A549 treated with ZK216348 at 1 μM for 4 hours (cell line): ENCODE measurements at places on chromosomes 7 and 10. TPM values are rescaled to one million over a fixed set of nuclear protein-coding genes. Genes with fewer than 3 reads are reported as not detected.

Gene ATG9B
- 0.25 to 0.94 TPM (median 0.43 TPM) in 5 replicates for total RNA-seq

Gene MMD2
- total RNA-seq = not detected in 5 replicates

Gene GJC3
- not detected in 5 replicates for total RNA-seq

Gene AGMO
- total RNA-seq = 0.50 to 1.1 TPM (median 0.89 TPM) in 5 replicates

Gene PRR15
- total RNA-seq = 2.4 to 3.2 TPM (median 2.7 TPM) in 5 replicates

Gene LRRC72
- total RNA-seq = not detected in 5 replicates

Gene HOXA2
- 0.69 to 1.5 TPM (median 0.94 TPM) in 5 replicates for total RNA-seq

Gene HIF1AN
- 12.1 to 21.7 TPM (median 18.3 TPM) in 5 replicates for total RNA-seq

Gene INHBA
- 0.20 to 1.0 TPM (median 0.61 TPM) in 5 replicates for total RNA-seq

Gene CALHM1
- not detected in 5 replicates for total RNA-seq

Gene CALD1
- total RNA-seq = 70.3 to 126 TPM (median 113 TPM) in 5 replicates

Gene LRRC17
- total RNA-seq = not detected in 5 replicates

Gene COL28A1
- total RNA-seq = 0.45 to 0.94 TPM (median 0.72 TPM) in 5 replicates

Gene SCART1
- 0.07 to 0.31 TPM (median 0.21 TPM) in 5 replicates for total RNA-seq

Gene LMTK2
- 8.0 to 12.3 TPM (median 9.3 TPM) in 5 replicates for total RNA-seq

Gene PRSS37
- not detected in 5 replicates for total RNA-seq

Gene C10orf71
- total RNA-seq = not detected in 5 replicates

Gene MYH16
- total RNA-seq = 0.27 to 1.2 TPM (median 0.74 TPM) in 5 replicates

Gene PAX4
- total RNA-seq = not detected in 5 replicates

Gene RNF32
- total RNA-seq = 1.1 to 3.1 TPM (median 1.6 TPM) in 5 replicates

Gene CDH23
- 1.4 to 3.9 TPM (median 2.5 TPM) in 5 replicates for total RNA-seq

Gene FERD3L
- total RNA-seq = not detected in 5 replicates

Gene CABCOCO1
- 0.16 to 0.32 TPM (median 0.20 TPM) in 4 of 5 replicates, not detected in the other for total RNA-seq

Gene RSPH10B
- total RNA-seq = 0.12 to 0.24 TPM (median 0.15 TPM) in 3 of 5 replicates, not detected in the others

Gene INTS15
- total RNA-seq = 21.5 to 28.4 TPM (median 25.4 TPM) in 5 replicates

Gene NXPH1
- total RNA-seq = not detected in 5 replicates

Gene CPVL
- total RNA-seq = 0.20 to 0.86 TPM (median 0.41 TPM) in 4 of 5 replicates, not detected in the other

Gene TFPI2
- total RNA-seq = 200 to 249 TPM (median 224 TPM) in 5 replicates

Gene RNF148
- total RNA-seq = not detected in 5 replicates

Gene BRAF
- 4.2 to 8.0 TPM (median 5.3 TPM) in 5 replicates for total RNA-seq

Gene JCAD
- total RNA-seq = 9.8 to 12.4 TPM (median 10.2 TPM) in 5 replicates

Gene SAMD9
- 2.6 to 6.5 TPM (median 5.3 TPM) in 5 replicates for total RNA-seq

Gene IGF2BP3
- 19.2 to 34.3 TPM (median 24.8 TPM) in 5 replicates for total RNA-seq

Gene CDC14C
- total RNA-seq = not detected in 5 replicates

Gene SYT15
- 2.0 to 3.9 TPM (median 2.3 TPM) in 5 replicates for total RNA-seq

Gene ARHGEF35
- total RNA-seq = 0.15 to 0.51 TPM (median 0.33 TPM) in 5 replicates

Gene PPP1R17
- not detected in 5 replicates for total RNA-seq

Gene GBX1
- 0.23 TPM in 1 of 5 replicates, not detected in the others for total RNA-seq

Gene AFAP1L2
- total RNA-seq = 21.1 to 27.8 TPM (median 23.9 TPM) in 5 replicates

Gene CALML3
- not detected in 5 replicates for total RNA-seq

Gene URGCP
- 23.5 to 28.8 TPM (median 26.8 TPM) in 5 replicates for total RNA-seq

Gene ASB4
- 0.15 to 0.56 TPM (median 0.25 TPM) in 5 replicates for total RNA-seq
